ENCODE measurements at places on chromosomes 6 and 20.

GRCh38 chr20:15976047-15976736 is 597.1 kb downstream of the KIF16B start:
- no peak for DNase-seq

GRCh38 chr6:169618526-169619490 is 83.0 kb downstream of the WDR27 start:
- DNase-seq, result peak; percentile 12

GRCh38 chr20:50980071-50980681 is 21.6 kb downstream of the MOCS3 start:
- peak; percentile 45 for DNase-seq

DNA sequence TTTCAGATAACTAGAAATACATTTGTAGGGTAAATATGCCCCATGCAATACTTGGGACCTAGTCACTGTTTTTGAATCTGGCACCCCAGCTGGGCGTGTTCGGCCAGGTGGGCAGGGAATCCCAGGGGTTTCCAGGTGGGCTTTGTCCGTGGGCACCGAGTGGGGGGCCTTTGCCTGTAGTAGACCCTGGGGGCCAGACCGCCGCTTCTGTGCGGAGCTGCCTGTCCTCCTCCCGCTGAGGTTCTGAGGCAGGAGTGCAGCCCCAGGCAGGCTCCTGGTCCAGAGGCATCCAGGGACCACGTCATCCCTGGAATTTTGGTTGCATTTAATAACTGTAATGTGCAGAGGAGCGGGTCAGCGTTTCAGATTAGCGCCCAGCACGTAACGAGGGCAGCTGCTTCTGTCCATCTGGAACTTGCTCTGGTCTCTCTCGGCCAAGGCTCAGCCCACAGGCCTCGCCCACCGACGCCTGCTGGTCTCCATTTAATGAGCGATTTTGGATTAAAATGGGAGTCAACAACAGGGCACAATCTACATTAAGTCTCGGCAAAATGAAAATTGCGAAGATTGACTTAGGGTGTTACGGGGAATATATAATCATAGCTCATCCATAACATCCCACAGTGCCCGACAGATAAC is 12.8 kb downstream of the BHLHE23 start:
- no peak for DNase-seq

GRCh38 chr20:45611054-45611453 is 18.5 kb upstream of the WFDC10A start:
- DNase-seq, result no peak

DNA sequence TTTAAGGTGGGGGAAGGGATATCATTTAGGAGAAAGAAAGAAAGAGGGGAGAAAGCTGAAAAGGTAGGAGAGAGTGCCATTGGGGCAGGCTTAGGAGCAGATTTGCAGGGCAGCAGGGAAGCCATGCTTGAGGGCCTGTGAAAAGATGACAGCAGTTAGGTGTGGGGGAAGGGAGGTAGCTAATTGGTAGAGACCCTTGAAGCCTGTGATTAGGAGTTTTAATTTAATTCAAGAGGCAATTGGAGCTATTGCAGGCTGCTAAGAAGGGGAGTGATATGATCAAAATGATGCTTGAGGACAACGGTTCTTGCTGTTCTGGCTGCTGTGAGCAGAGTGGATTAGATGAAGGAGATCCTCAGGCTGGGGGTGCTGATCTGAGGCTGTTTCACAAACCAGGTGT is 24.5 kb upstream of the SEC63 start:
- DNase-seq, result no peak

- no peak for DNase-seq
These were observed 110.0 kb downstream of the SYNDIG1 start for GRCh38 chr20:24579475-24579874.

DNA sequence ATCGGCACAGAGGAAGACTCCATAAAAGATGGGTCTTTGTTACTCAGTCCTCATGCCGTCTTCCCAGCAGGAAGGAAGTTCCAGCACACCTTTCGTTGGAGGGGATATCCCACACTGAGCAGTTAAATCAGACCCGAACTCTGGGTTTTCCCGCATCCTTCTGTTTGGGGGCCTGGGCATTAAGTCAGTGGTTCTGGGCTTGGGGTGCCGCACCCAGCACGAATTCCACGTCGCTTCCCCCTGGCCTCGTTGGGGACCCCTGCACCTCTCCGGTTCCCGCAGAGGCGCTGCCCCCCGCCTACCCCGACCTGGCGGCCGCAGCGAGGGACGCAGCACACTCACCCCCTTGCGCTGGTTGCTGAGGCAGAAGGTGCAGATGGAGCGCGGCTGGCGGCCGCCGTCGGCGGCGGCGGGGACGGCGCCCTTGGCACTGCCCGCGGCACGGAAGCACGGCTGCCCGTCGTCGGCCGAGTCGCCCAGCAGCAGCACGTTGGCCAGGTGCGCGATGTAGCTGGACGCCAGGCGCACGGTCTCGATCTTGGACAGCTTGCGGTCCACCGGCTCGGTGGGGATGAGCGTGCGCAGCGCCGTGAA is 641 bp downstream of the TCF15 start:
- DNase-seq, result no peak

DNA sequence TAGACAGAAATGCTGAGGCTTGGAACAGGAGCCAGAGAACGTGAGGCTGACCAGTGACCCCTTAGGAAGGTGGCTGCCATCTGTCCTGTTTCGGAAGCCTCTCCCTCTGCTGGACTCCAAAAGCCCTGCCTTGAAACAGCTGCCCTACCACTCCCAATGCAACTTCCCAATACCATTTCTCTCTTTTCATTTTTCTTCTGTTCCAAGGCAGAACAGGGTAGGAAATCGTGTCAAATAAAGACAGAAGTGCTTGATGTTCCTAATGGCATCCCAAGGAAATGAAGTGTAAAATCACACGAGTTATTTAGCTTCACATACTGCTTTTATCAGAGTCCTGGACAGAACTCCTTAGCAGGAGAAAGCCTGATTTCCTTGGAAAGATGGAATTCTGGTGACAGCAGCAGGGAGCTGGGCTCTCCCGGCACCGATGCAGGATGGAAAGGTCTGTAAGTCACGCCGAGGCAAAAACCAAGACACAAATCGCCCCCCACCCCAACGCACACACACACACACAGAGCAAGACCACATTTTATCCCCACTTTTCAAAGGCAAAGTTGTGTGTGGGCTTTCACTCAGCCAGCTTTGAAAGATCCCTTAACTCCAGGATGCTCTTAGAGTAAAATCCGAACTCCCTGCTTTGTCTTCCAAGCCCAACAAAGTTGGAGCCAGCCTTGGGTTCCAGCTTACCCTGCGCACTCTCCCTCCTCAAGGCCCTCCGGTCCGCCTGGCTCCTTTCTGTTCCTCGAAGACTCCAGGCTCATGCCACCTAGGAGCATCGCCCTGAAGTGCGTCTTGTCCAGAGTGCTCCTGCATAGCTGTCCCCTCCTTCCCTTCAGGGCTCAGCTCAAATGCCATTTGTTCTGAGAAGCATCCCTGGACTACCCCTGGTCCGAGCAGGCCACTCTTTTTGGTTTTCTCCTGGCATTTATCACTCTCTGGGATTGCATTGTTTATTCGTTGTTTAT is 11.6 kb upstream of the STX16 start:
- no peak for DNase-seq

Data from smooth muscle cell of the brain vasculature (primary cell).